ENCODE measurements at places on chromosomes 1 and 21.

DNA sequence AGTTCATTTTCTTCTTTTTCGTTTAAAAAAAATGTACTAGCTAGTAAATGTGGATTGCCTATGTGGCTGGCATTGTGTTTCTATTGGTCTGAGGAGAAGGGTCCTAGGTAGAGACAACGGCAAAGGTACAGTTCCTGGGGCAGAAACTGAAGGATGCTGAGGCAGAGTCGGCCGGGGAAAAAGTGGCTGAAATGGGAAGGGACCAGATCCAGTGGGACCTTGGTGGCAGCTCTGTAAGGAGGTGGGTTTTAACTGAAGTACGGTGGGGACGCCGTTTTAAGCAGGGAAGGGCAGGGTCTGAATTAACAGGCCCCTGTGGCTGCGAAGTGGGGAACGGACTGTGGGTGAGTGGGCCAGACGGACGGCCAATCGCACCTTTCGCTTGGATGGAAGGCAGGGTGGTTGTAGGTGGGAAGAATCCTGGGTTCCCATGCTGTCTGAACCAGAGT lies 420 bp upstream of the VPS13D start:
- no peak for DNase-seq

DNA sequence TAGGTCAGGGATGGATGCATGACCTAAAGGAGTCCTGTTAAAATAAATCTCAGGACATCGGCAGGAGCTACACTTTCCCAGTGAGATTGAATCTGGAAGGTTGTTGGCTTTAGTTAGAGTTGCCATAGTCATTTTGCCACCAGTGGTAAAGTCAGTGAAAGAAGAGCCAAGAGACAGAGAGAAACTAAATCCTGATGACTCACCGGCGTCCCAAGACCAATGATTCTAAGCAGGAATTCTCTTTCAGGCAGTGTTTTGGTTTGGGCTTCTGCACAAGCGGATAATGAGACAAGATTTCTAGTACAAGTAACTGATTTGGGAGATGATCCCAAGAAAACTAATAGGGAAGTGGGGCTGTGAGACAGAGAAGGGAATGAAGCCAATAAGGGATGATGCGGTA lies 88.8 kb upstream of the ETS2 start:
- DNase-seq: peak; percentile 36

- DNase-seq: peak; percentile 88
Observed at GRCh38 chr1:39387452-39387851, 104.0 kb upstream of the BMP8A start.

GRCh38 chr1:166738873-166739272 lies 100.4 kb upstream of the POGK start:
- DNase-seq: no peak

DNA sequence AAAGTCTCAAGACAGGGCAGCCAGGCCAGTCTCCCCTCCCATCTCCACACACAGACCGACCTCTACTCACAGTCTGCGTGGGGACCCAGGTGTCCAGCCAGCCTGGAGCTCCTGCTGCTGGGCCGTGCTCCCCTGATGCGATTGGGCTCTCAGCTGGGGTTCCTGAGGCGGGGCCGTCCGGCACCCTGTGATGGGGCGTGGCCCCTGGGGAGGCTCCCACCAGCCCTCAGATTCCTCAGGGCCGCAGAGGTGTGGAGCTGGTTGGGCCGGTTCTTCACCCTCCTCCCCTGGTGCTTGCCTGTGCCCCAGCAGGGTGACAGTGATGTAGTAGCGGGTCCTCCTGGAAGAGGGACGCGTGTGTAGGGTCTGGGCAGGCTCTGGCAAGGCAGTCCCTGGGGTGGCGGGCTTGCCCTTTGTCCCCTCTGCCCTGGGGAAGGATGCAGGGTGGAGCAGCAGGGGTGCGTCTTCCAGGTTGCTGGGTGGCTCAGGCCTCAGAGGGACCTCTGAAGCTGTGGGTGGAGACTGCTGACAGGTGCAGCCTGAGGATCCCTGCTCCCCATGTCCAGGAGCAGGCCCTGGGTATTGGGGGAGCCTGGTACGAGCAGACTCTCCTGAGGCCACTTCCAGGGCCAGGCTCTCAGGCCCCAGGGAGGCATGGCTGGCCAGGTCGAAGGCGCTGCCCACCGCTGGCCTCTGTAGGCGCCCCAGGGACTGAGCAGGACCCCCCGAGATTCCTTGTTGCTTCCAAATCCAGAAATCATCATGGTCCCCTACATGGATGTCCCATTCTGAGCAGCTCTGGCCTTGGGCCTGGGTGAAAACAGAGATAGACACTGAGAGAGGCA lies at the start of gene CRYBG2:
CRYBG2 (minus strand) TSS at position 155 of the 845 bp plus-strand sequence. CDS start 7,473 bp downstream, outside the sequence.
- no peak for DNase-seq

DNA sequence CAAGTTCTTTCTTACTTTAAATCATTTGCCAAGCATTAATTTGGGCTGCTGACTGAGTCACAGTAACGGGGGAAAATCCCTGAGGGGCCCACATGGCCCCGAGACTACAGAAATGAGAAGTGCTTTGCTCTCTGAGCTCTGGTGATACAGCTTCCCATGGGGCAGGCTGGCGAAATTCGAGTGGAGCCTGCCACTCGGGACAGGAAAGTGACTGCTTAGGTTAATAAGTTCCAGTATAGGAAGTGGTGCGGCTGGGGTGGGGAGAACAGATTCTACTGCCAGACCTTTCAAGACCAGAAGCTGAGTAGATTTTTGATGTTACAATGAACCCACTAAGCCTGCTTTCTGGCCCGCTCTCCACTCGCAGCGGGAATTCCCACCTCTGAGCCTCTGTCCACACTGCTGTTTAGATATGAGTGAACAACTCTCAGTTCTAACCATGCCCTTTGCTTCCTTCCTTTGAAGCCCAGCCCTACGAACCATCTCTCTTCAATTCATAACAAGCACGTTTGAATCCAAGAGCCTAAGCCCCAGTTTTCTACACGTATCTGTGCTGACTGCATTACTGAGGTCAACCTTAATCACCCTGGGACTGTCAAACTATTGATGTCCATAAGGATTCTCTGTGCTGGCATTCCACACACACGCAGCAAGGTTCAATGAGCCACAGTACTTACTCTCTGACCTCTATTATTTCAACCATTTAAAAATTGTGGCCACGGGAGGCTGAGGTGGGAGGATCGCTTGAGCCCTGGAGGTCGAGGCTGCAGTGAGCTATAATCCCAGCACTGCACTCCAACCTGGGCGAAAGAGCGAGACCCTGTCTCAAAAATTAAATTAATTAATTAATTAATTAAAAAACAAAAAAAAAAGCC lies 9.6 kb downstream of the ZBTB17 start:
- DNase-seq: peak; percentile 71

DNA sequence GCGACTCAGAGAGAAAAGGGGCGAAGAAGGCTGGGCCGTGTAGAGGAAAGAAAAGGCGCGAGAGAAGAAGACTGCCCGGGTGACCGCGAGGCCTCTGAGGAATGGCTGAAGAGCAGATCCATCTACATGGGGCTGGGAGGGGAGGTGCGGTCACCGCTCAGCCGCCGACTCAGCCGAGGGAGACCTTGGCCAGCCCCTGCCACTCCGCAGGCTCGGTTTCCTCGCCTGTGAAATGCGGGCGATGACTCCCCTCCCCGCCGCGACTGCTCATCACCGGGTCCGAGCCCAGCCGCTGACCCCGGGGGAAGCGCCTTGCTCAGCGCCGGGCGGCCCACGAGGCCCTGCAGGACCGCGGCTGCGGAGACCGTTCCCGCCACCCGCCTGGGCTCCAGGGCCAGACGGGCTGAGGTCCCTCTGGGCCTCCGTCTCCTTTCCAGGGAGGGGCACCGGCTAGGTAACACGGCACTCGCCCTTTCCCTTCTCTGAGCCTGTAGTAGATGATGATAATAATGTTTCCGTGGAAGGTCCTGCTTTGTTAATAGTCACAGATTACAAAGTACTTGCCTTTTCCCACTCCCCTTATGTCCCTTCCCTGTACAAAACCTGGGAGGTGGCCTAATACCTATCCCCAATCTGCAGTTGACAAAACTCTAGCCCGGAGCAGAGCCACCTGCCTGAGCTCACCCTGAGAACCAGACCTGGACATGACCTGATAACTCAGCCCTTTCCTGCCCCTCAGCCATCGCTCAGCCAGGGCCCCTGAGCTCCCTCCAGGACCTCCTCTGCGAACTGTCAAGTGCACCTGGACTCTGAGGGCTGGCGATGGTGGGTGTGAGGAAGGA lies 1.6 kb upstream of the BSND start:
- DNase-seq: no peak

DNA sequence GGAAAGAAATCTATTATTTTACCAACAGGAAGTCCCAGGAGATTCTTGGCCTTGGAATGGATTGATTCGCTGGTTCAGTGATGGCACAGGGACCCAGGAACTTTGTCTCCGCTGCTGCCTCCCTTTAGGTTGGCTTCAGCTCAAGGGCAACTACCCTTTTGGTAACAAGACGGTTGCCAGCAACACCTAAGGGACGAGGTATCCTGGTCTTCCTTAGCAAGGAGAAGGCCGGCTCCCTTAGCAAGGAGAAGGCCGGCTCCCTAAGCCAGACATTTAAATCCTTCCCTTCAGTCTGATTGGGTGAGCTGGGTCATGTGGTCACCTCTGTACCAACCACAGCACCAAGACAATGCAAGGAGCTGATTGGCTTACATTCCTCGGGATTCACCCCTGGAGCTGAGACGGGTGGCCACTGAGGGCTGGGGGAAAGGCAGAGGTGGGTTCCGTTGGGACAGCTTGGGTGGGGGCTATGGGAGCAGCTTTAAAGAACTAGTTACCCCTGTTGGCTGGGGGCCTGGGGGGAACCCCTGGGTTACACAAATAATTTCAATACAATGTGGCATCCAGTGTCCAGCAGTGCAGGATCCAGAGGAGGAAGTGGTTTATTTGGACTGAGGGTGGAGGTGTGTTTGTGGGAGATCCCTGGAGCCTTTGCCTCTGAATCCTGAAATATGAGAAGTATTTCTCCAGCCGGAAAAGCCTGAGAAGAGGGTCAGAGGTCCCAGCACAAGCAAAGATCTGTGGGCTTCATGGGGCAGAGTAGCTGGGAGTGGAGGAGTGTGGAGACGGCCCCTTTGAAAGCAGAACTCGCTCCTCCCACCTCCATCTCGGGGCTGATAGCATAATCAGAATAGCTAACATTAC lies 20.7 kb upstream of the CLIC4 start:
- DNase-seq: peak; percentile 67

DNA sequence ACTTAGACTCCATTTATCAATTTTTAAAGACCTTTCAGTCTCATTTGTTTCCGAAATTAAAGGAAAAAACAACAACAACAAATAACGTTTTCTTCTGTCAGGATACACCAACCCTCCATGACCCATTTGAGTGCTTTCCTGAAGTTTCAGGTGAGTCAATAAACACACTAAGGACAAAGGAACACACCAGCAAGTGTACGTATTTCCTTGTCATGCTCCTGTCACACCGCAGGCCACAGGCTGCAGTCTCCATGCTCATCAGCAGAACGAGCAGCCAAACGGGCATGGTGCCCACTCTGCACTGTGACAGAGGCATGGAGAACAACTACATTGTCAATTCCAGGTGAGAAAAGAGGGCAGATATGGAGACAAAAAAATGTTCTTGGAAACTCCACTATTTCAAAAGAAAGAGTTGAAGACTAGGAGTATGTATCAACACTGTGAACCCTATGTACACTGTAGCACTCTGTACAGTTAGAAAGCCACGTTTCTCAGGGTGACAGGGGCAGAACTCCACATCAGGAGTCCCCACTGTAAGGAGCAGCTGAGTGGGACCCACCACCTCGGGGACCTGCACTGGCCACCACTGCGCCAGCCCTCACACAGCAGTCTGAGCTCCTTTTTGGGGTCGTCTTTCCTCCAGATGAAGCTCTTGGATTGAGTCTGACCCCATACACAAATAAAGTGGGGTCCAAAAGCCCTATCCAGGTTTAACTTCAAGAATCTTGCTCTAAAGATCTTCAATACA lies 2.6 kb downstream of the PTTG1IP start:
- no peak for DNase-seq

- no peak for DNase-seq
Observed at GRCh38 chr1:186112280-186112679, 262.8 kb downstream of the TPR start.

GRCh38 chr1:84846387-84846786 lies 46.6 kb downstream of the LPAR3 start:
- DNase-seq: no peak

DNA sequence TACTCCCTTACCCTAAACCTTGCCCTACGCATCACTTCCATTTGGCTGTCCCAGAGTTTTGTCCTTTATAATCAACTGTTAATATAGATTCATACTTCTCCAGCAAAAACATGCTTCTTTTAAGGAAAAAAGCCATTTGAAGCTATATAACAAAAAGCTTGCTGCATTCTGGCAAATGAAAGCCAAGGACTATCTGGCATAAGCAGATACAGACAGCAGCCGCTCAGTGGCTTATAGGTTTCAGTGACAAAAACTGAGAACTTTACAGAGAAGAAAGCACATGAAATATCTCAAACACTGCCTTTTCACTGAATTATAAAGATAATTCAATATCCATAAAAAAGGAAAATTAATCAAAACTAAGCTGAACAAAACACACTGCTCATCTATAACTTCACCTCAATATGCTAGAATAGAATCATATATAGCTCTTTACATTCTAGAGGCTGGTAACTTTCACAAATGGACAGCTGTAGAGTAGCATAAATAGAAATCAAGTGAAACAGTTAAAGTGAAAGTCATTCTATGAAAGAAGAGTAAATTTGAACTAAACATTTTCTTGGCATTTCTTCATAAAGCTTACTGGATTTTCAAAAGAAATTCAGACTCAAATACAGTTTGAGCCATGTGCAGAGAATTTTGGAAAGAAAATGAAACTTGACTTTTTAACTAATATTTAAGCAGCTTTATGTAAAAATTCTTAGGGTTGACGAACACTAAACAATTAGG lies 19.6 kb downstream of the CDC42BPA start:
- DNase-seq: no peak

DNA sequence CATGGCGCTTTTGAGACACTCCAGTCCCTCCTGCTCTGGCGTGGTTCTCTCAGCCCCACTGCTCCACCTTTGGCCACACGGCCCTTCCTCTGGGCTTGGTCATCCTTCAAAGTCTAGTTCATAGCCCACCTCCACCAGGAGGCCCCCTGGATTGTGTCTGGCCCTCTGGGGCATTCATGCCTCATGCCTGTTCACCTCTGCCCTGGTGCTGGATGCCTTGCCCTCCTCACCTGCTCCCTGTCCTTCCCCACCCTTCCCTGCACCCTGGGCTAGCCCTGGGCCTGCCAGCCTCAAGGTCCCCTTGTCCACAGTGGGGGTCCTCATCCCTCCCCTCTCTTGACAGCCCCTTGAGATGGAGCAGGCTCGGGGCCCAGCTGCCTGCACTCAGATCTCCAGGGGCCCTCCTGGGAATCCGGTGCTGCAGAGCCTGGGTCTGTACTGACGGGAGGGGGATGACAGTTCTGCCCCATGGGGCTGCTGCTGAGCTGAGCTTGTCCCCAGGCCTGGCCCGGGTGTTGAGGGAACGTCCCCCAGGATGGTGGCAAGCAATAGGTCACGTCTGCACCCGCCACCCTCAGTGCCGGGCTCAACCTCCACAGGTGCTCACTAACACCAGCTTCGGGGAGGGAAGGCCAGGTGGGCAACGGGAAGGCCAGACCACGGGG lies 18.4 kb downstream of the PRXL2B start:
- no peak for DNase-seq

GRCh38 chr1:43232074-43232473 lies 37.7 kb upstream of the TMEM125 start:
- peak; percentile 69 for DNase-seq

All from fibroblast of skin of right quadriceps (primary cell).